ENCODE measurements at places on chromosomes 4 and X.

- no peak for DNase-seq
Measured at GRCh38 chrX:11066812-11067211, 44.3 kb upstream of the HCCS start.

- DNase-seq, result no peak
Measured at GRCh38 chr4:157978680-157979361, 194.0 kb downstream of the GASK1B start.

DNA sequence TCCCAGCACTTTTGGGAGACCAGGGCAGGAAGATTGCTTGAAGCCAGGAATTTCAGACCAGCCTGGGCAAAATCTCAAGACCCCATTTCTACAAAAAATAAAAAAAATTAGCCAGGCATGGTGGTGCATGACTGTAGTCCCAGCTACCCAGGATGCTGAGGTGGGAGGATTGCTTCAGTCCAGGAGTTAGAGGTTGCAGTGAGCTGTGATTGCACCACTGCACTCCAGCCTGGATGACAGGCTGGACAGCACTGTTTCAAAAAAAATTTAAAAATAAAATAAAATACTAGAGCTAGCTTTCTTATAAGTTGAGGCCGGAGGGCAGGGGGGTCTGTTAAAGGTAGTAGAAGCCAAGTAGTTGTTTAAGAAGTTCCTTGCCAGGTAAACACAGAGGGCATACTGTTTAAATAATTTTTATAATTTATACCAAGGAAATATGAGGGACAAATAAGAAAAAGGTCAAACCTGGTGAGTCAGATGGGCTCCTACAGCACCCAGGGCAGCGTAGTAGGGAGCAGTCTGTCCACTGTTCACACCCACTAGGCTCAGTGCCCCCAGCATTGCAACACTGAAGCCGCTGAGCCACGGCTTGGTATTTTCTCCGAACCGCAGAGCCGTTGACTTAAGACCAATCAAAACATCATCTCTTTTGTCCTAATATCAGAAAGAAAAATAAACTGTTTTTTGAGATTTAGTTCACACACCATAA, 17.3 kb downstream of the COQ2 start:
- DNase-seq, result no peak

GRCh38 chrX:151279161-151279560, 102.8 kb downstream of the GPR50 start:
- no peak for DNase-seq

DNA sequence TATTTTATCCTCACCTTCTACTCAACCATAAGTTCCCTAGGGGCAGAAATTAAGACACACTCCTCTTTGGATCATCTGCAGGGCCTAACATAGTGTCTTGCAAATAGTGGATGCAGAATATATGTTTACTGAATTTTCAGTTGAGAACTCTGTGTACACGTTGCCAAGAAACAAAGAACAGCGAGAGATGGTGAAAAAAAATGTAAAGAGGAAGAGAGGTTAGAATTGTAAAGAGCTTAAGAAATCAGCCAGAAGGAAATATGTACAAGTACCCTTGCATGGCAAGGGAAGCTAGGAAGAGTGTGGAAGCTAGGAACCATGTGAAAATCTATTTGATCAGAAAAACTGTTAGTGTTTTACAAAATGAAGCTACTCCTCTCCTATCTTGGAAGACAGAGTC, 431.0 kb downstream of the SMARCA1 start:
- DNase-seq, result no peak

GRCh38 chr4:107799669-107800450, 24.9 kb upstream of the SGMS2 start:
- no peak for DNase-seq

- DNase-seq, result no peak
Measured at GRCh38 chr4:115923152-115923551, 809.7 kb upstream of the NDST4 start.
